ENCODE measurements at places on chromosomes 16 and 17.

GRCh38 chr16:81635063-81635937 is 143.8 kb upstream of the PLCG2 start:
- peak; percentile 70 for DNase-seq

DNA sequence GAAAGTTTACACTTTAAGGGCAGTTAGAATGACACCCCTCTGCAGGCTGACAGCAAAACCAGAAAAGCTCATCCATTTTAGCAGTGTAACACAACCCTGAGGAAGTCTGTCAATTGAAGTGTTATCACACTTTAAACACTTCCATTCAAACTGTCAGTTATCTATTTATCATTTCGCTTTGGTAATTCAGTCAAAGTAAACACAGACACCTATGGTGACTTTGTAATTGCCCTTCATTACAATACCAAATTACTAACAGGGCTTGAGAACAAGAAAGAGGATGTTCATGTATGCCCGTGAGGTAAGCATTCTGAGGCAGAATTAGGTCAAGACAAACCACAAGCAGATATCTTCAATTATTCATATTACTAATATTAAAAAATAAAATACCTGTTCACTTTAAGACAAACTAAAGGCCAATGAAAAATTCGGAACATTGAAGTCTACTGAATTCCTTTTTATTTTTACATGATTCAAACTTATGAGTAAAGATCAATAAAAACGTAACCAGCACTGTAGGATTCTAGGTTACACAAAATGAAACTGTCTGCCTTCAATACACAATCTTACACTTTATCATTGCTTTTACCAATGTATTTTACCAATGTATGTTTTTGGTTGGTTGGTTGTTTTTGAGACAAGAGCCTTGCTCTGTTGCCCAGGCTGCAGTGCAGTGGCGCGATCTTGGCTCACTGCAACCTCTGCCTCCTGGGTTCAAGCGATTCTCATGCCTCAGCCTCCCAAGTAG is 57.1 kb downstream of the BRIP1 start:
- DNase-seq, result no peak

DNA sequence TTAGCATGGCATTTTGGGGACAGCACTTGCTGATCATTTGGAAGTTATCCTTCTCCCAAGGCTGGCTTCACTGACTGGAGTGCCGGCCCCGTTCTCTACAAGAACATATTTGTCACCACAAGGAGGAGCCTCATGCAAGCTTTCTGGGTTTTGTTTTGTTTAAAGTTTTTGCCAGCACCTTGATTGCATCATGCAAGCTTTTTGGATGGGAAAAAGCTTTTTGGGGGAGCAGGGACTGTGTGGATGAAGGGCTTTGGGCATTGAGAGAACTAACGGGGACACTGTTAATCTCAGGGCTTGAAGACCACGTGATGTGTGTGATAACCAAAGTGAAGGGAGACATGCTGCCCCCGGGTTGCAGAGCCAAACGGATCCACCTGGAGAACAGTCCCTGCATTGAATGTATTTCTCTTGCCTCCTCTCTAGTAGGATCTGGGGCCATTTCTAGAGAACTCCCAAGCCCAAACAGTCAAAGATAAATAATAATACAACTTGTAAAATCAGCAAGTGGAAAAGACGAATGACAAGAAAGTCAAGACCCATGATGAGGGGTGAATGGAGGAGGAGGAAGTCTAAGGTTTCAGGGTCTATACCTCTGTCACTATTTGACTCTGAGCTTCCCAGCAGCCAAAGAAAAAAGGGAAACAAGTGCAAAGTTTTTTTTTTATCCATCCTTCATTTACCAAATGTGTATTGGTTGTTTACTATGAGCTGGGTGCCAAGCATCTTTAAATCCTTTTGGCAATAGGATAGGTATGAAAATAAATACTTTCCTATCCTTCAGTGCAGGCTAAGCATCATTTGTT is 17.2 kb downstream of the TMEM114 start:
- DNase-seq, result no peak

- DNase-seq, result no peak
These were observed 526.8 kb upstream of the GOT2 start for GRCh38 chr16:59260892-59261291.

DNA sequence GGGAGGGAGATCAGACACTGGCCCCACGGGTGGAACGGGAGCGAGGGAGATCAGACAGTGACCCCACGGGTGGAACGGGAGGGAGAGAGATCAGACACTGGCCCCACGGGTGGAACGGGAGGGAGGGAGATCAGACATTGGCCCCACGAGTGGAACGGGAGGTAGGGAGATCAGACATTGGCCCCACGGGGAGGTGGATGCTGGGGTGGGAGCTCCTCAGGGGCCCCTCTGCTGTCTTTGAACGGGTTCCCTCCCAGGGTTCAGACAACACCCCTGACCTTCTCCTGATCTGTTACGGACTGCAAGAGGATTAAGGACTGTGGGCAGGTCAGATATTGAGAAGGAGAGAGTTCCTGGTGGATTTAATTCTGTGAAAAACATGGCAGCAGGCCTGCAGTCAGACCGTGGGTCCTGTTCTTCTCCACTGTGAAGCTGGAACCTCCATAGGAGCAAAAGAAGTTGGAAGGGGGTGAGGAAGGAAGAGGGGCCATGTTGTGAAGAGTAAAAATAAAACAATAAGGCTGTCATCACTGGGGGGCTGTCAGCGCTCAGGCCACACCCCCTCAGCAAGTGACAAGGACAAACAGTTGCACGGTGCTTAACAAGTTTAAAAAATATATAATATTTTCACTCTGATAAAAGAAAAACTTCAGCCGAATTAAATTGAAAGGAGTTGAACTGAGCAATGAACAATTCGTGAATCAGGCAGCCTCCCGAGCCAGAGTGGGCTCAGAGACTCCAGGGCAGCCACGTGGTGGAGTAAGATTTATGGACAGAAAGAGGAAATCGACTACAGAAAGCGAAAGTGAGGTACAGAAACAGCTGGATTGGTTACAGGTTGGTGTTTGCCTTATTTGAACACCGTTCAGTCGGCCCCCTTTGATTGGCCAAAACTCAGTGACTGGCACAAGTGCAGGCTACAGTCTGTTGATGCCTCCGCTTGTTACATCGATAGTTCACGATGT is 348.7 kb upstream of the TNRC6C start:
- peak; percentile 14 for DNase-seq

GRCh38 chr16:57661510-57661909 is 6.6 kb upstream of the ADGRG3 start:
- no peak for DNase-seq

DNA sequence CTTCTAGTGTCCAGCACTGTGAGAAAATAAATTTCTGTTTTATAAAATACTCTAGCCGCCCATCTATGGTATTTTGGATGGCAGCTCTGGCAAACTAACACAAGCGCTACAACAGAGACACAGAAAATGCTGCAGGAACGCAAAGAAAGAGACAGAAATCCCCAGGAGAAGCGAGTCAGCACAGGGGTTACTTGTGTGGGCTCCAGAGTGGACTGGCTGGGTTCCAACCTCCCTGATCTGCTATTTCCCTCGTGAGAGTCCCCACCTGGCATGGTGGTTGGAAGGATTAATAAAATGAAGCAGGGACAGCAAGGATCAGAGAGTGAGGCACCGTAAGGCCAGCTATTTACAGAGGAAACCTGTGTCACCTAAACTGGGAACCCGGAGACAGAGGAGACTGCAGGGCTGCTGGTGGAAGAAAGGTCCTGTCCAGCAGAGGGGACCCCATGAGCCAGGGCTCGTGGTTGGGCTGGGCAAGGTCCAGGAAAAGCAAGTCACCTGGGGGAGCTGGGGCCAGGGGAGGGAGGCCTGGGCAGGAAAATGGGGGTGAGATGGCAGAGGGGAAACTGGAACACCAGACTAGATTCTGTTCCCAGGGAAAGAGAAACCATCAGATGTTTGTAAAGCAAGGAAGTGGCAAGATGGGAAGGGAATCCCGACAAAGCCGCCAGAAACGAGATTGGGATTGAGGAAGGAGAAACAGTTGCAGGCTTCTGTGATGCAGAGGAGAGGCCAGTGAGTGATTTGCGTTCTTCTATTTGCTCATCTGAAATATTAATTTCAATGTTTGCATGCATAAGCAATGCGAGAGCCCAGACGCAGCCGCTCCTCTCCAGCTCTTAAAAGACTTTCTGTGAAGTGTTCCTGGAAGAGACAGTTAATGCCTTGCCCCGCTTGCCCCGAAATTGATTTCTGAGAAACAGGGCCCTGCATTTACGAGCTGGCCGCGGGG is 63.0 kb upstream of the TEKT3 start:
- no peak for DNase-seq

- no peak for DNase-seq
These were observed 24.4 kb downstream of the ALOX15 start for GRCh38 chr17:4617090-4617489.

- DNase-seq, result no peak
These were observed 128.6 kb downstream of the IRF8 start for GRCh38 chr16:86027373-86028126.

DNA sequence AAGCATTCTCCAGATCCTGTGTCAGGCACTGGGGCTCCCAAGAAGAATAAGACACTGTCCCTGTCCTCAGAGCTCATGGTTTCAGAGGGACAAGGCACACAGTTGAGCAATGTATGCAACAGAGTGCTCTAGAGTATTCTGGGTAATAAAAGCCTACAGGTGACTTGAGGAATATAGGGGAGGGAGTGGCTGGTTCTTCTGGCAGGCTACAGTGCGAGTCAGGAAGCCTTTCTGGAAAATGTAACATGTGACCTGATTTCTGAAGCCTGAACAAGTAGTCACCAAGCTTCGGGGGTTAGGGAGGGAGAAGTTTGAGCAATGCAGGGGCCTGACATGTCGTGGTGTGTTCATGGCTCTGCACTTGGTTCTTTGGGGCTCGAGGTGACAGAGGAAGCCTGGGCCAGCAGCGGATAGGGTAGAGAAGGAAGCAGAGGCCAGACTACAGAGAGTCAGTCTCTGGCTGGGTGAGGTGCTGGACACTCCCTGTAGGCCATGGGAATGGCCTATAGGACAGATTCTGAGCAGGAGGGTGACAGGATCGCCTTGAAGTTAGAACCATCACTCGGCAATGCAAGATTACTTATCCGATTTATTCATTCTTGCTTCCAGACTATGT is 16.0 kb upstream of the LRRC75A start:
- DNase-seq, result no peak

- no peak for DNase-seq
These were observed 9.3 kb downstream of the PRSS27 start for GRCh38 chr16:2710711-2711231.

DNA sequence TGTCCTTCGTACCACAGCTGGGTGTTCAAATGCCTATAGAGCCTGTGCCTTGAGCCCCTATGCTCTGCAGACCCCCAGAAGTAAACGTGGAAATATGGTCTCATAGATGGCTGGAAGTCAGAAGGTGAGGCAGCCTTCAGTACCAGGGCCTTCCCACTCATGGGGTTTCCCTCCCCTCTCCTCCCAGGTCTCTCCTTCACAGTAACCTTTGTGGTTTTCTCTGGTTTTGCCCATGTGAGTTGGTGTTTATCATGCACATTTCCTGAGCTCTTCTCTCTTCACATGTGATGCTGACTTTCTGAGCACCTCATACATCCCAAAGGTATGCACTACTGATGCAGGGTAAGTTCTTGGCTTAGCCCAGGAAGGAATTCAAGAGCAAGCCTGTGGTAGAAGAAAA is 35.4 kb downstream of the TMEM114 start:
- no peak for DNase-seq

- DNase-seq, result peak; percentile 58
These were observed 39.6 kb downstream of the GPRC5B start for GRCh38 chr16:19844945-19845641.

- DNase-seq, result no peak
These were observed 5.2 kb downstream of the IL32 start for GRCh38 chr16:3070608-3071111.

DNA sequence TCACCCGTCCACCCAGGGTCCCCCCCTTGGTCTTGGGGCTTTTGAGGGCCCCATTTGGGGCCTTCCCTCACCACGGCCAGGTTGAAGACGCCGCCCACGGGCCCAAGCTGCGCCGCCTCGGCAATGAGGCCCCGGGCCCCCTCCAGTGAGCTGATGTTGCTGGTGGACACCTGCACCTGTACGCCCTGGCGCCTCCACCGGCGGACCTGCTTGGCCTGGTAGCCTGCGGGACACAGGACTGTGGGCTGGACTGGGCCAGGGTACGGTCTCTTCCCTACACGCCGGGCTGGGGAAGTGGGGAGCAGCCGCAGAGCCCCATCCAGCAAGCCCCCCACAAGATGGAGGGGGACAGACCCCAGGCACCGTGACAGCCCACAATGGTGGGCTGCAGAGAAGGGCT is 15.6 kb downstream of the FASN start:
- no peak for DNase-seq

- DNase-seq, result no peak
These were observed 825 bp downstream of the METTL9 start for GRCh38 chr16:21600031-21600773.
